ENCODE measurements at places on chromosomes 5 and 9.
A peak's percentile ranks its signal among the peaks of the same experiment; 100 is the strongest.

GRCh38 chr9:28319981-28320380, 746.7 kb upstream of the C9orf72 start:
- no peak for DNase-seq

DNA sequence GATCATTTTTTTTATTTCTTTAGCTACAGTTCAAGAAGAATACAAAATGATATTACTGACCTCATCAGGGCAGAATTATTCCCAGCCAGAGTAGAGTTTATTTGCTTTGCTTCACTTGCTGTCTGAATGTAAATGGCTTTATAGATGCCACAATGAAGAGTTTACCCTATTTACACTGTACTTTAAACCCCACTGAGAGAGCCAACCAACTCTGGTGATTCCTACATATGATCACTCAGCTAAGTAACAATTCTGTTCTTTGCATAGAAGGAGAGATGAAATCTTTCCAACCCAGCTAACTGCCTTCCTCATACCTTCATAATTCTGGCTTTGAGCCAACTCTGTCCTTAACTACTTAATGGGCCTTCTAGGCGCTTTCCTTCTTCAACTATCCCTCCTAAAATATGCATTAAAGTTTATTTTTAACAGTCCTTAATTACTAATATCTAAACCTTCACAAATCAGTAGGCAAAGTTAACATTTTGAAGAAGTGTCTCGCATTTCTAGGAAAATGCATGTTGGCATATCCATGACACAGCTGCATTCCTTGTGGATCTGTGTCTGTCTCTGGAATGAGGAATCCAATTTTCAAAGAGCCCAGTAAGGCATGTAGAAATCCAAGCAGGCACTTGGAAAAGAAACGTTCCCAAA, 284.8 kb upstream of the GRAMD2B start:
- DNase-seq, result peak; percentile 4

DNA sequence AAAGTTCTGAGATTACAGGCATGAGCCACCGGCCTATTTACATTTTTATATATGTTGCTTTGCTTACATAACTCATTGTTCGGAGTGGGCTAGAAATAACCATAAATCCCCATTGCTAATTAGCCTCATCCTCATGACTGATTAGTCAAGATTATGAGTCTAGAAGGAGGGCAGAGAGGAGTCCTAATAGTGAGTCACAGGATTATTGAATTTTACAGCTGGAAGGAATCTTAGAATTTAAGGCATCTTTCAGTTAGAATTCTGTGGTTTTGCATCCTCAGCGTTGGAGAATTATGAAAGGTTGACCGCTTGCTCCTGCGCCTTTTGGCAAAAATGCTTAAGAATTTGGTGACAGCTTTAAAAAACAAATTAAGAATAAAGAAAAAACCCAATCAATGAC, 2.6 kb upstream of the PBX3 start:
- no peak for DNase-seq

DNA sequence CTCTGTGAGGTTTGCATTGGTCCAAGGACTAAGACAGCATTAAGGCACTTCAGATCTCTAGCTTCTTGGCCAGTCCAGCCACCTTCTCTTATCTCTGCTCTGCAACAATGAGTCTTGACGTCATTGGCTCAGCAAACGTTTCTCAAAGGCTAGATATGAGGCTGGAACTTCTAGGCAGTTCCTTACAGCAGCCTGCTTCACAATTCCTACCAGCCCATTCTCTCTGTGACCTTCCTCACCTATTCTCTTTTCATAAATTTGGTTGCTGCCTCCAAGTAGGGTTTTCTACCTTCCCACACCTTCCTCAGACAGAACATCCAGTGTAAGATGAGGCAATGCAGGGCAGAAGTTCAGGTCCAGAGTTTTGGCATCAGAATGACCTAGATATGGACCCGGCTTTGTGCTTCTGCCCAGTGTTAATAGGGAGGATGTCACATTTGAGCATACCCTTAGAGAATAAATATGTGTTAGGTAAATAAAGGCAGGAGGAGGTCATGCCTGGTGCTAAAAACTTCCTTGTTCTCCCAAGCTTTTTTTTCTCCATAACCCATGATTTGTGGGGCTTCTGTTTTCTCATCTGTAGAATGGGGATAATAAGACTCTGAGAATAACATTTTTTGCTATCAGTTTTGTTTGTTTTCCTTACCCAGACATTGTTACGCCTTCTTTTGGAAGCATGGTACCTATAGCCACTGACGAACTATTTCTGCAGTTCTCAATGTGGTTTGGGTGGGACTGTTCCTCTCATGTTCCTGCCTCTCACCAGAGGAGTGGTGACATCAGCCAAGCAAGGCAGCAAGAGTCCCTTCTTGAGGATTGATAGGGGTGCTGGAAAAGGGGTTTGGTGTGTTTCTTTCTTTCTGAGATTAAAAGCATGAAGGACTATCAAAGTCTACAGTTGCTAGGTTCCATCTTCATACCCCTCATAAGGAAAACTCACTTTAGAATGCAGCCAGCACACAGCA, 220.6 kb upstream of the TRIM32 start:
- peak; percentile 83 for DNase-seq

GRCh38 chr9:75086541-75087288, 1.2 kb downstream of the NMRK1 start:
- DNase-seq, result peak; percentile 5

DNA sequence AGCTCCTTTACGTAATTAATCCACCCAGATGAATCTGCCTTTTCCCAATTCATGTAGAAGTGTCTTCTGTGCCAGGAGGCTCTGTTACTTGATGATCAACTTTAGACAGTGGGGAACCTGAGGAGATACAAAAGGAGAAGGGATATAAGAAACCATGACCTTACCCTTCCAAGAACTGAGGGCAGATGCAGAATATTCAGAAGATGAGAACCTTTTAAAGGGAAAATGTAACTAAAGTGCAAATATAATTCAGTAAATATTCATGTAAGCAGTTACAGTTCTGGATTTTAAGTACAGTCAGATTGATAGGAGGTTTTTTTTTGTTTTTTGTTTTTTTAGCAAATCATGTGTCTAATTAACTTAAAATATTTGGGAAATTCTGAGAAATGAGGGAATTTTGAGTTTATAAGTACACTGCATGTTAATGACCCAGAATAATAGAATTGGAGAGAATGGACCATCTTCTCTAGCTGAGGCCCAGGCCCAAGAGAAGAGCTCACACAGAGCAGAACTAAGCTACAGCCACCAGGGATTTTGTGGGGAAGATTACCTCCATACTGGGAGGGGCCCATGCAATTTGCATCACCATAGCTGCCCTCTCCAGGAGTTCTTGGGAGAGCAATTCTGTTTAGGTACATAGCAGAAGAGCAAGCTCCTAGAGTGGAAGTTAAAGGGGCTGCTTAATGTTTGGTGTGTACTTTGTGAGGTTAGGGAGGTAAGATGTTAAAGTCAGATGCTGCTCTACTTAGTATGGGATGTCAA, 61.5 kb downstream of the SV2C start:
- no peak for DNase-seq

GRCh38 chr9:129580211-129580915, 40.5 kb downstream of the C9orf50 start:
- no peak for DNase-seq

DNA sequence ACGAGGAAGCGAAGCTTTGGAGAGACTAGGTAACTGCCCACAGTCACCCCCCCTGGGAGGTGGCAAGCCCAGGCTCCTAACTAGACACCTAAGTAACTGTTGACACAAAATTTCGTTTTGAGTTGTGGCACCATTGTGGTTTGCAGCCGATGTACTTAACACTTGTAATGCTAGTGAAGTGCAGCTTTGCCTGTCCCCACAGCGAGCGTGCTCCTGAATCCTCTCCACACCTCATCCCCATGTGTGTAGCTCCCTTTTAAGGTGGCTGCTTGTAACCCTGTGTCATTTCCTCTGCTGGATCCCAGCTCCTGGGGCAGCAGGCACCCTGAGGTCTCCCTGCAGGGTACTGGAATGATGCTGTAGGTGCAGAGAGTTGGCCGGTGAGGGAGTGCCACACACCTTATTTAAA, 114.9 kb downstream of the TRIO start:
- DNase-seq, result no peak

GRCh38 chr9:130042406-130042884, 544 bp downstream of the FNBP1 start:
- DNase-seq, result no peak

DNA sequence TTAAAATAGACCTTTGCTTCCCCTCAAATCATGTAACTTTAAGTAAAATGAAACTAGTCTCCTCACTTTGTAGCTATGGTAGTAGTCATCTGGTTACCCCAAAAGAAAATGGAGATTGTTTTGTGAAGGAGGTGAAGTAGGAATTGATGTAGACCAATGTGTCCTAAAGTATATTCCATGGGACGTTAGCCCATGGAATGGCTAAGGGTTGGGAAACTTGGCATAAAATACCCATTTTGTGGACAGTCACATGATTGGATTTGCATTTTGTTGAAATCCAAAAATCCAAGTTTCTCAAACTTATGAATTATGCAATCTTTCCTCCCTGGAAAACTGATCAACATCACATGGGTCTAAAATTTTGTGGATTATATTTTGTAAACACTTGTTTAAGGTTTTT, 290.6 kb downstream of the OSTF1 start:
- DNase-seq, result no peak

DNA sequence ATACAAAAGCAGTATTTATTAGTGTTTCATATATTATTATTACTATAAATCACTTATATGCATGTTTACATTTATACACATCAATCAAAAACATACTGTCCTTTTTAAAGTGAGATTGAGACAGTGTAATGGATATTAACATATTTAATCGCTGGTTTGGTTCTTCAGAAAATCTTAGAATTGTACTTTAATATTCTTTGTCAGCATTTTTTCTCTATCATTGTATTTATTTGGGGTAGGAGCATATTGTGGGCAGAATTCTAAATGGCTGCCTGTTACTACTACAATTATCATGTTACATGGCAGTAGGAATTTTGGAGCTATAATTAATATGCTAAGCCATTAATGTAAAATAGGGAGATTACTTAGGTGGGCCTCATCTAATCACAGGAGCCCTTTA, 722.6 kb downstream of the TLR4 start:
- DNase-seq, result no peak

GRCh38 chr9:116859763-116860162, 172.7 kb downstream of the TRIM32 start:
- no peak for DNase-seq

DNA sequence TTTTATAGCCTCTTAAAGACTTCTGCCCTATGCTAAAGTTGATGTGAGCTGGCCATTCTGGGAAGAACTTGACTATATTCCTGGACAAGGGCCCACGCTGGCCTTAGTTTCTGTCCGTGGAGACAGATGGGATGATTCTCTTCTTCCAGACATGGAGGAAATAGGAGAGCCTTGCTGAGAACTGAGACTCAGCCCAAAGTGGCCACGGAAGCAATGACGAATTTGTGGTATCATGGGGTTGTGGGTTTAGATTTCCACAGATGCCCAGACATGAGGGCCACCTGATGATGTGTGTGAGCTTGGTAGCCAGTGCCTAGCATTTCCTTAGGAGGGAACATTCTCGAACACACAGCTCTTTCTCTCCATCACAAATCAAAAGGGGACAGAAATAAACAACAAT, 309.1 kb downstream of the NSG2 start:
- DNase-seq, result no peak

DNA sequence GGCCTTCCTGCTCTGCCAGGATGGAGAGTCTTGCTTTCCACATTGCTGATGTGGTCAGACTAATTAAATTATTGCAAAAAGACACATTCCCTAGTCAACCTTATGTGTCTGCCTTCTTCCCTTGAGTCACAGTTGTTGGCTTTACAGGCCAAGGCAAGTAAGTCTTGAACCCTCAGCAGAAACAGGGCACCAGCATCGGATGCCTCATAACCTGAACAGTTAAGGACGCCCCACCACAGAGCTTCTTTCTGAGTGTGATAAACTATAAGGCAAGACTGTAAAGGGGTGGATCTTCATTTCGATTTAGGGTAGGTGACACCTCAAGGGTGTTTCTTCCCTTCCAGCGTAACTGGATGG, 670 bp upstream of the KIF2A start:
- no peak for DNase-seq

DNA sequence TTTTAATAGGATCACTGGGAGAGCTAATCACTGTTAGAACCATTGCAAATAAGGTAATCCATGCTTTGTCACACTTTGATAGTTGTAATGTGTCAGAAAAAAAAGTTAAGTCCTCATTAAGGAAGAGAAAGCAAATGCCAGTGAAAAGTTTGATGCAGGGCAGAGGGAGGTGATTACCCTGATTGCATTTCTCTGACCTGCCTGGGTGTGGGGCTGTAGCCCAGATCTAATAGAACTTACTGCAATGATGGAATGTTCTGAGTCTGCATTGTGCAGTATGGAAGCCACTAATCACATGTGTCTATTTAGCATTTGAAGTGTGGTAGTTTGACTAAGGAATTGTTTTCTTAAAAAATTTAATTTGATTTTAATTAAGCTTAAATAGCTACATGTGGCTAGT, 202.7 kb downstream of the ATP10B start:
- DNase-seq, result no peak

DNA sequence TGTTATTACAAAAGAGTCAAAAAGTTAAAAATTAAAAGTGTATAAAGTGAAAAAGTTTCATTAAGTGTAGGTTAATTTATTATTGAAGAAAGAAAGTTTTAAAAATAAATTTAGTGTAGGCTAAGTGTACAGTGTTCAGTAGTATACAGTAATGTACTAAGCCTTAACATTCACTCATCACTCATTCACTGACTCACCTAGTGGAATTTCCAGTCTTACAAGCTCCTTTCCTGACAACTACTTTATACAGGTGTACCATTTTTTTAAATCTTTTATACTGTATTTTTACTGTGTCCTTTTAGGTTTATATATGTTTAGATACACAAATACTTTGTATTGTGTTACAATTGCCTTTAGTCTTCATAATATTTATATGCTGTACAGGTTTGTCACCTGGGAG, 530.2 kb upstream of the FAM174A start:
- DNase-seq, result no peak

DNA sequence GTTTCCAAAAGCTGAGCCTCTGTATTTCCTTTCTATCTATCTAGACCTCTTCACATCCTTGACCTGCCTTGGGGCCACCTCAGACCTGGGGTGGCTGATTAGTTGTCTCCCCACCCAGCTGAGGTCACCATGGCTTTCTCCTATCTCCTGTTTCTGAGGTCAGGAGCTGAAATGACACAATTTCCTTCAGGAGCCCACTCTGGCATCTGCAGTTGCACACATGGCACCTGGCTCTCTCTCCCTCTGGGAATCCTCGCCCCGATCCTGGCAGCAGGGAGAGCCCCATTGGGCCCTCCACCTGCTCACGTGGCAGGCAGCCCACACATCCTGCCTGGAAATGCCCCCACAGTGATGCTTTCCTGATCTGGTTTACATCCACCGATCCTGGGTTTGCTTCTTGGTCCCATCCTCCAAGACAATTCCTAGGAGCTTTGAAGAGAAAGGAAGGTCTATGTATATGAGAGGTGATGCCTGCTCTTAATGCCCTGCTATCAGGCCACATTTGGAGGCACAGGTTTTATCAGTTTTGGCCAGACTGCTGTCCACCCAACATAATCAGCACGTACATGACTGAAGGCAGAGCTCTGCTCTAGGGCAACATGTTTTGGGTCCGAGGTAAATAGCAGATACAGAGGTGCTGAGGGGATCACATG, 53.7 kb downstream of the MARCHF3 start:
- peak; percentile 99 for DNase-seq

GRCh38 chr9:25207402-25208195, 470.6 kb downstream of the TUSC1 start:
- no peak for DNase-seq

- DNase-seq, result no peak
Observed at GRCh38 chr5:134110382-134110781, 4.1 kb upstream of the TCF7 start.

All from erythroblast (primary cell).